ENCODE measurements at places on chromosomes 2 and 18.

- no peak for DNase-seq
Measured at GRCh38 chr18:6997808-6998207, 119.8 kb downstream of the LAMA1 start.

DNA sequence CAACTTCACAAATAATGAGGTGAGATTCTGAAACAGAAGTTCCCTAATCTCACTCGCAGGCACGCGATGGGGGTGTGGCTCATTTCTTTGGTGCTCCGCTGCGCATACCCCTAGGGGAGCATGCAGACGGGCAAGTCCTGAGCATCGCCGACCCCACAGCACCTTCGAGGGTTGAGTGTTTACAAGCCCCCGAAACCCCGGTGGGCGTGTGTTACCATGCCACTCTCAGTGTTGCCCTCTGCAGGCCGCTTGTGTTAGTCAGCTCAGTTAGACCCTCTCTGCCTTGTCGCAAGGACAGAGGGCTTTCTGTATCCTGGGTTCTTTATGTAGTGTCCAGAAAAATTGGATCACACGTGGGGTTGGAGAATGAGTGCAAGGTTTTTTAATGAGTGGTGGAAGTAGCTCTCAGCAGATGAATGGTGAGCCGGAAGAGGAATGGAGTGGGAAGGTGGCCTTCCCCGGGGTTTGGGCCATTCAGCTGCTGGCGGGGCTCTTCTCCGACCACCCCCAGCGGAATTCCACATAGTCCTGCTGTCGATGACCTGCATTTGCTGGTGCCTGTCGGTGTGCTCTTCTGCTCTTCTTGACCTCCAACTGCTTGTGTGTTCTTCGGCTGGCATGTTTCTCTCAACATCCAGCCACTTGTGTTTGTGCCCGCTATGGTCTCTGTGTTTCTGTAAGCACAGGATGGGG is 191.3 kb downstream of the RPRM start:
- DNase-seq: peak; percentile 7

- DNase-seq: no peak
Measured at GRCh38 chr2:28362991-28363521, 29.6 kb upstream of the FOSL2 start.

DNA sequence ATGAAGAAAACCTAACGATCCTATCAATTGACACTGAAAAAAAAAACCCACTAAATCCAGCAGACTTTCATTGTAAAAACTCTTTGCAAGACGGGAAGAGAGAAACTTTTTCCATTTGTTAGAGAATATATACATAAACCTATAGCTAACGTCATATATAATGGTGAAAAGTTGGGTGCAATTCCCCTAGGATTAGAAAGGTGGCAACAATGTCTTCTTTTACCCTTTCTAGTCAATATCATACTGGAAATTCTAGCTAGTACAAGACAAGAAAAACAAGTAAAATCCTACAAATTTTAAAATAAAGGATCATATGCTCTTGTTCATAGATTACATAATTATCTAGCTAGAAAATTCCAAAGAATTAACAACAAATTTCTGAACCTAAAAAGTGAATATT is 1596.5 kb upstream of the LRRTM1 start:
- no peak for DNase-seq

DNA sequence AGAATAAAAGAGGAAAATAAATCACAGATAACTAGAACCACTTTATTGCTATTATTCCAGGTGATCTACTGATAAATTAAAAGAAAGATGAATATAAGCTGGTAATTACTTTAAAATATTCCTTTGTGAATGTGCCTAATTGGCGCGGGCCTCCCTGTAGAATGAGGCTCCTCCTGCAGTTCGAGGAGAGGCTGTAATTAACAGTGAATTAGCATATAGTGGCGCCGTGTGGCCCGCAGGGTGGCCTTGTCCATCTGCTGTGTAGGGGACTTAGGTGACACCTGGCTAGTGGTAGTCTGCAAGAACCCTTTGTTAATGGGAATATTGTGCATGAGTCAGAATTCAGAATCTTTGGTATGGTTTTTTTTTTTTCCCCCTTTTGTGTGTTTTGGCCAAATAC is 119.8 kb downstream of the AGAP1 start:
- no peak for DNase-seq

DNA sequence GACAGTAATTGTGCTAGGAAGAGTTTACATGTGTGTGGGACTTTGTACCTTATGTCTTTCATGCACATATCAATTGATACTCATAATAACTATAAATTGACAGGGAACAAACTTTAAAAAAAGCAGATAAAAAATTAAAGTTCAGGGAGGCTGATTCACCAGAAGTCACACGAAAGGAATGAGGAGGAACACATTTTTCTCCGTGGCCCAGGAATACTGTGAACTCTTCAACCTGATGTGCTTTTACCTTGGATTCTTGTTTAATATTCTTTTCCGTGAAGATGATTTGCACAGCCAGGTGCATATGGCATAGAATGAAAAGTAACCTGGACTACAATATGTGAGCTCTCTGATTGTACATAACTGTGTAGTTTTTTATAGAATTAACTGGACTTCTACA is 326.3 kb downstream of the CDH7 start:
- no peak for DNase-seq

DNA sequence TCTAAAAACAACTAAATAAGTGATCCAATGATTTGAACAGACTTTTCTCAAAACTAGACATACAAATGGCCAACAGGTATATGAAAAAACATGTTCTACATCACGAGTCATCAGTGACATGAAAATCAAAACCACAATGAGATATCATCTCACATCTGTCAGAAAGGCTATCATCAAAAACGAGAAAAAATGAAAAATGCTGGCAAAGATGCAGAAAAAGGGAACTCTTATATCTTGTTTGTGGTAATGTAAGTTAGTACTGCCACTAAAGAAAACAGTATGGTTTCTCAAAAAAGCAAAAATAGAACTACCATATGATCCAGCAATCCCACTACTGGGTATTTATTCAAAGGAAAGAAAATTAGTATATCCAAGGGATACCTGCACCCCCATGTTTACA is 255.3 kb upstream of the FBXO11 start:
- DNase-seq: no peak

- DNase-seq: no peak
Measured at GRCh38 chr2:60998628-60999545, 18.6 kb upstream of the PEX13 start.

GRCh38 chr2:210288408-210288807 is 26.6 kb downstream of the MYL1 start:
- no peak for DNase-seq

DNA sequence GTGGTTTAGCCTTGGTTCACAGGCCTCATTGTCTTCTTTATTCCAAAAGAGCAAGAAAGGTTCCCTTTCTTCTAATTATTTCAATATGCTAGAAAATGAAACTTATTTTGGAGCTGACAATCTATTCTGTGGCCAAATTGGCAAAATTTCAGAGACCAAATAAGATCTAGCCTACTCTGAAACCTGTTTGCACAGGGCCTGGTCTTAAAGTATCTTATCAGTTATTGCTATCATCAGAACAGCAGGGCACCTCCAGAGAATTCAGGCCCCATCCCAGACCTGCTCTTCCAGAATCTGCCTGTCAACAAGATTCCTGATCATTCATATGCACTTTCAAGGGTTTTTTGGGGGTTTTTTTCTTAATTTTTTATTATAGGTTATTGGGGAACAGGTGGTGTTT is 198.7 kb downstream of the ANAPC1 start:
- DNase-seq: no peak

- no peak for DNase-seq
Measured at GRCh38 chr18:12828116-12829051, 55.7 kb downstream of the PTPN2 start.

- no peak for DNase-seq
Measured at GRCh38 chr2:186099826-186100225, 361.2 kb downstream of the FSIP2 start.

DNA sequence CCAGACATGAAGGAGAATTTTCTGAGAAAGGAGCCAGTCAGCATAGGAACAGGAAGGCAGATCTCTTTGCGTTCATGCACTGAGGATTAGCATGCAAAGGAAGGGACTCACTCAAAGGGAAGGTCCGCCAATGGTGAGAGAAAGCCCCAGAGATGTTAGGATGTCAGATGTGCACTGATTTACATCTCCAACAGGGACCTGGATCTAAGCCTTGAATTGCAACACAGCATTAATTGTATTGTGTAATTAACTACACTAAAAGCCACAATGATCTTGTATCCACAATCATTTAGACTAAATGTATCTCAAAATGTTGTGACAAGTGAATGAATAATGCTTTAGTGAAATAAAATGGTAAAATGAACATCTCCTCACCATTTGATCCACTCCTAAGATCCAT is 4.2 kb downstream of the SERPINB5 start:
- no peak for DNase-seq

- no peak for DNase-seq
Measured at GRCh38 chr18:47949202-47949601, 18.7 kb upstream of the SMAD2 start.

- peak; percentile 47 for DNase-seq
Measured at GRCh38 chr2:217886720-217887309, 116.0 kb downstream of the TNS1 start.

GRCh38 chr2:145410086-145410485 is 890.2 kb upstream of the ZEB2 start:
- no peak for DNase-seq

DNA sequence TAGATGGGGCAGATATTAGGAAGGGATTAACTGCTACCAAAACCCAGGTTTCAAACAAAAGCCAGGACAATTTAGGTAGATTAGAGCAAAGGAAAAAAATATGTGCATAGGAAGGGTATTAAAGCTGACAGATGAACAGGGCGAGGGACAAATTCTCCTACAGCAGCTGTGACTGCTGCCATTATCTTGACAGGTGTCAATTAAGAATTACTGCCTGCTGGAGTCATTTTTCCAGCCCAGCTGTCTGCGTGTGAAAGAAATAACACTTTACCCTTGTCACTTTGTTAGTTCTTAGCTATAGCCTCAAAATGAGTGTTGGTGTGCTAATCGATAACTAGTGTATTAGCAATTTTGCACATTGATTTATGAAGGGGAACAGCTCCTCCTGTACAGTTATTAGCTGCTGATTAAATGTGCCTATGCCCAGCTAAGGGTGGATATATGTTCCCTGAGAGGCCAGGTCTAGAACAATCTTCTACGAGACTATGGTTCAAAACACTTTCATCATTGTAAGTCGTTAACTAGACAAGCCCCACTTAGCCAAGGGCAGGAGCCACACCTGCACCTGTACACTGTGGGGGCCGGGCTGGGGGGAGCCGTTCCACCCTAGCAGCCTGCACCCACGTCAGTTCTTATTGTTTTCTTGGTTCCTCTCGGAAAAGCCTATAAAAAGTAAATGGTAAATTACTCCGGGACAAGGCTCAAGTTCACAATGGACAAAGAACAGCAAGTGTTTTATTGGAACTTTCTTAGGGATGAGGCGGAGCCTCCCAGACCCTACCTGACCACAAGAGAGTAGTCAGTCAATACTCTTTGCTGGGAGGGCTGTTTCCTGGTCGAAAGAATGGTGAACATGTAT is 7.7 kb downstream of the TSHZ1 start:
- DNase-seq: no peak

GRCh38 chr18:24976502-24976901 is 375.5 kb downstream of the ZNF521 start:
- no peak for DNase-seq

DNA sequence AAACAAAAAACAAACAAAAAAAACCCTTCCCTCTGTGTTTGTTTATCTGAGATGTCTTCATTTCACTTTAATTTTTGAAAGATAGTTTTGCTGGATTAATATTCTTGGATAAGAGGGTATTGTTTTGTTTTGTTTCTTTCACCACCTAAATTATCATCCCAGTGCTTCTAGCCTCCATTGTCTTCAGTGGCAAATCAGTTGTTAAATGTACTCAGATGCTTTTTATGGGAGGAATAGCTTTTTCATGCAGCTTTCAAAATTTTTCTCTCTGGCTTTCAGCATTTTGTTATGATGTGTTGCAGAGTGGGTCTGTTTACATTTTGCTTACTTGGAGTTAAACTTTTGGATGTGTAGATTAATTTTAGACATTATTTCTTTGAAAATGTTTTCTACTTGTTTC is 203.5 kb upstream of the DCC start:
- no peak for DNase-seq

DNA sequence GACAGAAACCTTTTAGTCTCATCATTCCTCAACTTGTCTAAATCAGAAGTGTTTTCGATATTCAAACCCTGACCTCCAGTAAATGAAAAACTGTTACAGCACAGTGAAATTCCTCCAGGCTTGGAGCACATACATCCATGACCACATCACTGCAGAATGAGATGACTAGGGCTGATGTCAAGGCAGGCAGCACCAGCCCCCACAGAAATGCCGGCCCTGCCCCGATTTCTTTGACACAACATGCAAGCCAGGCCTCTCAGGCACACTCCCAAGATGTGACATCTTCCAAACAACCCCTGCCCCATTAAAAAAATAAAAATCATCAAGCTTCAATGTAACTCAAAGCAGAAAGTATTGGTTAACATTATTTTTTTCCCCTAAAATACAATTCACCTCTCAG is 103.3 kb downstream of the CTAGE1 start:
- DNase-seq: no peak

DNA sequence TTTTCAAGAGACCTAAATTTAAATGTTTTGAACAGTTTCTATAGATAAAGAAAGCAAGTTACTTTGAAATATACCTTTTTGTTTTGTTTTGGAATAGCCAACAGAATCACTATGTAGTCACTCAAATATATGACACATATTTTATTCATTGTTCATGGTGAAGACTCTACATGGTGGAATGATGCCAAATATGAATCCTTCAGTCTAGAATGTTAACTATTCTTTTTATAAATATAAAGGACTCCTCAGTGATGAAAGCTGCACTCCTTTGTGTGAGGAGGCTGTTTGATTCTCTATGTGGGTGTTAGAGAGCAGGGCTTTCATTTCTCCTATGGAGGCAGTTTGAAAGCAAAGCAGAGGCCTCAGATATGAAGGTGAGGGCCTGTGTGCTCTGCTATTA is 396.4 kb upstream of the LRRTM1 start:
- no peak for DNase-seq

DNA sequence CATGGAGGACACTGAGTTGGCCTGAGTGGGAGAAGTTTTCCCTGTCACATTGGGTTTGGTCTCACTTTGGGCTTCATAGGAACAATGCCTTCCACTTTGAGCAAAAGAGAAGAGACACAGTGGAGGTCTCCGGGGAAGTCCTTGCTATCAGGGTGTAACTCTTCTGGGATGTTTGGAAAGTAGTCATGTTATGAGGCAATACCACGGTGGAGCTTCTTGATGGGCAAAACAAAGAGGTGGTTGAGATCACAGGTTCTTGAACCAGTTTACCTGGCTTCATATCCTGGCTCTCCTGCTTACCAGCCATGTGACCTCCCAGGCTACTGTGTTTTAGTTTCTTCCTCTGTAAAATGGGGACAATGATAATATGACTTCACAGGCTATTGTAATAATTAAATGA is 478.6 kb downstream of the SLC4A3 start:
- no peak for DNase-seq

DNA sequence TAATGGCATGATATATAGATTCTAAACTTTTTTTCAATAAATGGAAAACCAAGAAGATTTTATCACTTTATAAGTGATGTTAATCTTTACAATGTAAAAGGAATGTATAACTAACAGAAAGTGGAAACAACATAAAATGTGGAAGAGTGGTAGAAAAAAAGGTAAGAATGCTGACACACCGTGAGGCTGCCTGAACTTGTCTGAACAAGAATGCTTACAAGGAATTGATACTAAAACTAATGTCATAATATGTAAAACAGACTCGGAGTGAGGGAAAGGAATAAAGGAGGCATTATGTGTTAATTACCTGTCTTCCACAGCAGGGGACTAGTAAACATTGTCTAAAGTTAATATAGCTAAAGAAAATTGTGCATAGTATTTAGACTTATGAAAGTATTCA is 958.8 kb upstream of the TMEFF2 start:
- no peak for DNase-seq

GRCh38 chr2:134120406-134120732 is 133.5 kb upstream of the MGAT5 start:
- DNase-seq: no peak
